GM03348 (cell line): ENCODE measurements at places on chromosomes 7 and 10.

GRCh38 chr10:29254123-29255046 is 34.5 kb upstream of the LYZL1 start:
- no peak for DNase-seq

DNA sequence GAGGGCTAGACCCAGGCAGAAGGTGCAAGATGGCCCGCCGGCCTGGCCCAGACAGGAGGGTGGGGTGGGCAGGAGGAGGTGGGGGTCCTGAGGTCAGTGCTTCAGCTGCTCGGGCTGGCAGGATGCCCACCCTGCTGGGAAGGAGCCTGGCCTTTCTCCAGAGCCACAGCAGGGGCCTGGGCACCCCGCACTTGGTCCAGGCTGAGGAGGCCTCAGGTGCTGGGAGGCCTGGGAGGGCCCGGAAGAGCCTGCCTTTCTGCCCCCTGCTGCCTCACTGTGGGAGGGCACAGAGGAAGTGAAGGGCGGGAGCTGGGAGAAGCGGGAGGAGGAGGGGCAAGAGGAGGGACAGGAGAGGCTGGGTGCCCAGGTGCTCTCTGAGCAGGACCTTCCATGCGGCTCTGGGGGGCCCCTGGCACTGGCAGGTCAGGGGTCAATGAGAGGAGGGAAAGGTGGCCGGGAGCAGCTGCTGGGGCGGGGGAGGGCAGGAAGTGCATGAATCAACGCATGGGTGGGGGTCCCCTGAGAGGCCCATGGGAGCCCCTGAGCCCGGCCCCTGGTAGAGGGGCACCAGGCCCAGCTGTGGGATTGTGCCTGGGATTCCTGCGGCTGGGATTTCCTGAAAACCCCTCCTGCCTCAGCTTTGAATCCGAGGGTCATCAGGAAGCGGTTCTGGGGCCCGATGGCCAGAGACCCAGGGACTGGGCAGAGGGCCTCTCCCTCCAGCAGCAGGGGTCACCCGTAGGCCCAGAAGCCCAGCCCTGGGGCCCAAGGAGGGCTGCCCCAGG is 49.9 kb downstream of the PWWP2B start:
- DNase-seq = peak; percentile 47

GRCh38 chr10:86400705-86401587 is 34.4 kb upstream of the GRID1 start:
- peak; percentile 70 for DNase-seq

DNA sequence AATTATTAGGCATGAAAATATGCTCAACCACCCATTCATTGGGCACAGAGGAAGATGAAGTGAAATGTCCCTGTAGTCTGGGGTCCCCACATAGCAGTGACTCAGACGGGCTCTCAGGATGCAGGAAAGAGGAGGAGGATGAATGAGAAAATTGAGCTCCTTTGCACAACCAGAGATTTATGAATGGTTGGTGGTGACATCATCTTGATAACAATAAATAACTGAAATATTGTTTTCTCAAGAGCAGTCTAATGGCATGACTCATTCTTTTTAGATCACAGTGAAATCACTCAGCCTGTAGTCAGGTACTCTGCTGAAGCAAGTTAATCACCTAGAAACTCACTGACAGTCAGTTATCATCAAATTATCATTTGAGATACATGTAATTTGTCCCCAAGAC is 254.1 kb downstream of the RELN start:
- no peak for DNase-seq

GRCh38 chr7:128102490-128103291 is 71.5 kb upstream of the LRRC4 start:
- no peak for DNase-seq

DNA sequence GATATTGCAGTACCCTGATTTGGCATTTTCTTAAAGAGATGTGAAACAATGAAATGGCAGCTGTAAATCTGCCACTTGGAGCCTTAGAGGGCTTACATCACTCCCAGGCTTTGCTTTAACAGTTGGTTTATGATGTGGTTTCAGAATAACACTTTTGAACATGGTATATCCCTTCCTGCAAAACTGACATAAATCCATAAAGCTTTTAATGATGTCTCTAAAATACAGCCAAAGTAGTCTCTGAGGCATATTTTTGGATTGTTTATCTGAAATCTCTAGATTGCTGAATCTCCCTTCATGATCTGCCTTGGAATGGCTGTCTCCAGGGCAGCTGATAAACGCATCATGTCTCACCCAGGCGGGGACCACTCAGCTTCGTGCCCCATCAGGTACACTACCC is 377.8 kb upstream of the C7orf33 start:
- DNase-seq = no peak

GRCh38 chr7:50730446-50731400 is 52.0 kb downstream of the GRB10 start:
- no peak for DNase-seq

DNA sequence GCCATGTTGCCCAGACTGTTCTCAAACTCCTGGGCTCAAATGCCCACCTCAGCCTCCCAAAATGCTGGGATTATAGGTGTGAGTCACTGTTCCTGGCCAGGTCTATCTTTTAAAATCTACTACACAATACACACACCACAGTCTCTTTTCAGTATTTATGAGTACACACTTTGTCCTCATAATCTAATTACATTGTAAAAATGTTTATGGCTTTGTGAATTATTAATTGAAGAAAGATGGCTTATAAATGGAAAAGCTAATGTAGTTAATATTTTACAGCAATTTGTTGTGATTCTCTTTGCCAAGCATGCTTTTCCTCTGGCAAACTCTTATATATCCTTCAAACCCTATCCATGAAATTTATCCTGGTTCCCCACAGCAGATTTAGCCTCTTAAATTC is 22.0 kb downstream of the LAMB4 start:
- DNase-seq = no peak

GRCh38 chr7:292826-293225 is 2.9 kb downstream of the FOXL3 start:
- no peak for DNase-seq
